ENCODE measurements at places on chromosomes 5 and 9.

DNA sequence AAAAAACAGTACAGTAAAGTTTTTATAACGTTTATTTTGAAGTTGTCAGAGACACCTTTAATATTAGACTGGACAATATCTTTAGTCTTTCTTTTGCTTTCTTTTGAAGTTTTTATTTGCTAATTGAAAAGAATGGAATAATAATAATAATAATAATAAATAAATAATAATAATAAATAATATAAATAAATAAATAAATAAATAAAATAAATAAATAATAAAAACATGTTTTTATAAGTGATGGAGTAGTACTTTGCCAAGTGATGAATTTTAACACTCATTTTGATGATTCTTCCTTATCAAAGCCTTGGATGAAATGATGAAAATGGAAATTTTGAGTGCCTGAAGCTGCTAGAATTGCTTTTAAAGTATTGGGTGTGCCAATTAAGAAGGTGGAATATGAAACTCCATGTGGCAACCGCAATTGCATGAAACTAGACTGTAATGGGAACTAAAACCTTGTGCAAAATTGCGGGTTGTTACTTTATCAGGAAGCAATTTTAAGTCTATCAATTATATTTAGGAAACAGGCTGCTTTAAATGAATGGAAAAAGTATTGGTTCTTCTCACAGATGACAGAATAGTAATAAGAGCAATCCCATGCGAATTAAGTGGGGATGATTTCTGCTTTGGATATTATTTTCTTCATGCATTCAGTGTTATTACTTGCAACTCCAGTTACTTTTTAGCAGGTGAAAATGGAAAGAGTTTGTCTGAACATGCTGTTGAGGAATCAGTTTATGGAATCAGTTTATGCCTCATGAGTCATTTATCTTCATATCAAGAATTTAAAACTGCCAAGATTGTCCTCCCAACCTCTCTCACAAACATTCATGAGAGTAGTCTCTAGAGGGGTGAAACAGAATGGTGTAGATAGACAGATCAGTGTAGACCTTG, 4.6 kb downstream of the ANXA1 start:
- DNase-seq, result no peak

DNA sequence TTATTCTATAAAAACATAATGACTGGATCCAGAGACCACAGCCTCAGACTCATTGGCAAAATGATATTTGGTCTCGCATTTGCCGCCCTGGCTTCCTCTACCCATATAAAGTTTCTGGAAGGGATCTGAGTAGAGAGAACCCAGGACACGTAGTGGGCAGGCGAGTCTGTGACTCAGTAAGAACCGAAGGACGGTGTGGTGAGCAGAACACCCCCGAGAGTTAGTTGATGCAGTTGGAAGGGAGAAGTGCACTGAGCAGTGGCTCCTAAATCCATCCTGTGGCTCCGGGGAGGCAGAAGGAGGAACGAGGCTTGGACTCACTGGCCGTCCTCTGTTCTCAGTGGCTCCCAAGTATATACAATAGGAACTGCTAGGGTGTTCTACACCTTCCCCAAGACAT, 11.5 kb downstream of the SPRY4 start:
- DNase-seq, result no peak

- DNase-seq, result no peak
These were observed 19.6 kb downstream of the SIL1 start for GRCh38 chr5:139178589-139178917.

- no peak for DNase-seq
These were observed 250.1 kb downstream of the GOLPH3 start for GRCh38 chr5:31924005-31924404.

DNA sequence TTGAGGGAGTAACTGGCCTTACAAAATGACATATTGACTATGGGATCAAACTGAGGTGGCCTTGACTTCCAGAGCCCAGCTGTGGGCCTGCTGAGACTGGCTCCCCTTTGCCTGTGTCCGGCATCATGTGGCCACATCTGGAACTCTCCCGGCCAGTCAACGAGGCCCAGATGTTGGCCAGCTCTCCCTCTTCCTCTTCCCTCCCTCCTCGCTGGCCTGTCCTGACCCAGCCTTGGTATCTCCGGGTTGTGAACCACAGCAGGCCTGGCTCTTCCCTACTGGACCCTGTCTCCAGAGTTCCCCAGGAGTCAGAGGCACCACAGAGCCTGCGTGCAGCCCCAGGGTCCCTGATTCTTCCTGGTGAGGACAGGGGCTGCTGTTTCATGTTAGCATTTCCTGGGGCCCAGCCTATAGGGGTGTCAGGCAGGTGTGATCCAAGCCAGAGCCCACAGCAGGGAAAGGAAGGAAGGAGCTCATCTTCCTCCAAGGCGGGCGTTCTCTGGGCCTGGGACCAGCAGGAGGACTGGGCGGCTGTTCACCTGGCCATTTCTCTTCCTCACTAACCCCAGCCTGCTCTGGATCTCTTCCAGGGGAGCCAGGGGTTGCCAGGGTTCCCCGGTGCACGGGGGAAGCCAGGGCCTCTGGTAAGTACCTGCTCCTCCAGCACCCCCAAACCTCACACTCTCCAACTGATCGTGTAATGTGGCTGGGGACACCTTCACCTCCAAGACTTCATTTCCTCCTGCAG, 81.2 kb downstream of the COL27A1 start:
- DNase-seq, result no peak

GRCh38 chr5:82349652-82350051, 71.5 kb upstream of the RPS23 start:
- no peak for DNase-seq

DNA sequence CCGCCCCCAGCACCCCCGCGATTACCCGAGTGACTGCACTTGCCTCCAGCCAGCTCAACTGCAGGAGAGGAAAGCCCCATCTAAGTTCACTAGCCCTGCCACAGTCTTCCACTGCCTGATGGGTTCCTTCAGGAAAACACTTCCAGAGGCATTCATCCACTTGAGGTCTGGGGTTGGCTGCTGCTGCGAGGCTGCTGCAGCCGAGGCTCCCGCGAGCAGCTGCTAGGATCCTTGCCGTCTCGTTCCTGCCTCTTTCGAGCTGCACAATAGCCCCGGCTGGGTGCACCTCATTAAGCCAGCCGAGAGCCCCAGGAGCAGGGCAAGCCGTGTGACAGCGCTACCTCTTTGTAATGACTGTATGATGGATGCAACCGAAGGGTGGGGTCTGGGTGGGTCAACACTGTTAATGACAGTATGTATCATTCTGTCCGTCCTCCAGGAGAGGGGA, 24.2 kb upstream of the ELAVL2 start:
- no peak for DNase-seq

DNA sequence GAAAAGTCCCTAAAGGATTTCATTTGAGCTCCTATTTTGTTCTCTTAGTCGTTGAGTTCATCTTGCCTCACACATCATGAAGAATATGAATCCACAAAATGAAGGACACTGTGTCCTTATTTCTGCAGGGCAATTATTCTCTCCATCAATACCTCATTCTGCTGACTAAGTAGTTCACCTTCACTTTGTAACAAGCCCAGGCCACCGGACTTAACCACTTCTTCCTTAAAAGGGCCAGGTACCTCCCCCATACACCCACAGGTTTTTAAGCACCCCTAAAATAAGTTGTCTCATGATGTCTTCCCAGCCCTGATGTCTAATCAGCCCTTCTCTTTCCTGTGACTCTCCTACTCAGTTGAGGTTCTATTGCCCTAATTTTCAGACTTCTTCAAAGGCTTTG, 67.1 kb upstream of the PLPP6 start:
- no peak for DNase-seq

GRCh38 chr5:80125022-80125961, 90.1 kb downstream of the THBS4 start:
- DNase-seq, result no peak

GRCh38 chr9:89606049-89606623, 1.3 kb downstream of the GADD45G start:
- no peak for DNase-seq

- no peak for DNase-seq
These were observed 821.3 kb downstream of the TAF11L14 start for GRCh38 chr5:18455521-18455920.

DNA sequence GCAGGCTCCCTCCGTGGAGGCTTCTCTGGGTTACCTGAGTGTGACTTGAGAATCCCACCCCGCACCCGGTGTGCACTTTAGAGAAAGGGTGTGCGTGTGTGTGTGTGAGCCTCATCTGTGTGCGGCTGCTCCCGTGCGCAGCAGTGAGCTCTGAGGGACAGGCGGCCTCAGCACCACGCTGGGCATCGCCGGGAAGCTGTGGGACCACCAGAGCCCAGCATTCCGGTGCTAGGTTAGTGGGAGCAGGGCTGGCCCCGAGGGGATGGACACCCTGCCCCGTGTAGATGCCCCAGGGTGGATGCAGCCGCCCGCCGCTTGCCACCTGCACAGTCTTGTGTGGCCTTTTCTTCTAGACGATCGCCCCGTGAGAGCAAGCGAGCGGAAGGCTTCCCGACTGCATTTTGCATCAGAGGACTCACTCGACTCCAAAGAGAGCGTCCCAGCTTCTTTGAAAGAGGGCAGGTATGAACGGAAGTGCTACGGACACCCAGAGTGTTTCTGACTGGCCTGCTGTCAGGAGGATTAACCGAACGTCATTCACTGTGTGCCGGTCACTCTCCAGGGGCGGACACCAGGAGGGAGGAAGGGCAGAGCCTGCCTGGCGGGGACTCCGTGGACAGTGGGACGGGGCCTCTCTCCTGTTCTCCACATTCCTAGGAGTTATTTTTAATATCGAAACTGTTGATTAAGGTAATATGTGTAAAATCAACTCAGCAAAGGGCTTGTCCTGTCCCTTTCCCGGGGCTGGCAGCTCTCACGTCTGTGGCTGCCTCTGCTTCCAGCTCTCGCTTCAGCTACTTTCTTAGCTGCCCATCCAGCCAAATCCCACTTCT, 12.2 kb downstream of the CEP72 start:
- DNase-seq, result no peak

GRCh38 chr9:76323490-76323889, 70.7 kb downstream of the RFK start:
- DNase-seq, result no peak

GRCh38 chr5:73654171-73654811, 28.3 kb downstream of the ARHGEF28 start:
- DNase-seq, result no peak

- DNase-seq, result no peak
These were observed 308.6 kb upstream of the RGMB start for GRCh38 chr5:98464737-98465330.

GRCh38 chr5:55338810-55339243, 31.0 kb downstream of the MTREX start:
- DNase-seq, result no peak

DNA sequence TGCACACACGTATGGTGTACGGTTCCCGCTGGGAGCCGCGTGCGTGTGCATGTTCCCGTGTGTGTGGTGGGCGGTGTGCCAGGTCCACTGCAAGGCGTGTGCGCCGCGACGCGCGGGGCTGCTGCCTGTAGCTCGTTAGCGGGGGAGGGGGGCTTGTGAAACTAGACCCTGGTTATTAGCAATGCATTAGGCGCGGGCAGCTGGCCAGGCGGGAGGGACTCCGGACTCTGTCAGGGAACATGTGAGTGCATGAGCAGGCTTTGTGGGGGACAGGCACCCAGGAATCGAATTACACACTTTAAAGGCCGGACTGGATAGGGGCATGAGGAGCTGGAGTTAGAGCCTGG, 32.2 kb upstream of the ENHO start:
- no peak for DNase-seq

- no peak for DNase-seq
These were observed 27.9 kb downstream of the USP20 start for GRCh38 chr9:129863059-129863690.

DNA sequence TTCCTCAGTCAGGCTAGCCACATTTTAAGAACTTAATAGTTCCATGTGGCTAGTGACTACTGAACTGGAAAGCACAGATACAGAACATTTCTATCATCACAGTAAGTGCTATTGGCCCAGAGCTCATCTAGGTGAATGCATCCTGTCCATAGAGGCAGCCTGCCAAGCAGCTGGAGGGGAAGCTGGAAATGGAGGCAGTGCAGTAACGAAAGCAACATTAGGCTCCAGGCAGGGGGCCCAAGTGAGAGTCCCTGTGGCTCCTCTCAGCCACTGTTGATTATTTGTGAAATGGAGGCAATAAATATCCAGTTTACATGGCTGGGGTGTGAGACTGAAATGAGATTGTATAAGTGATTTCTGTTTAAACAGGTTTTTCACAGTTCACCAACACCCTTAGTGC, 227.2 kb upstream of the KLF9 start:
- no peak for DNase-seq

DNA sequence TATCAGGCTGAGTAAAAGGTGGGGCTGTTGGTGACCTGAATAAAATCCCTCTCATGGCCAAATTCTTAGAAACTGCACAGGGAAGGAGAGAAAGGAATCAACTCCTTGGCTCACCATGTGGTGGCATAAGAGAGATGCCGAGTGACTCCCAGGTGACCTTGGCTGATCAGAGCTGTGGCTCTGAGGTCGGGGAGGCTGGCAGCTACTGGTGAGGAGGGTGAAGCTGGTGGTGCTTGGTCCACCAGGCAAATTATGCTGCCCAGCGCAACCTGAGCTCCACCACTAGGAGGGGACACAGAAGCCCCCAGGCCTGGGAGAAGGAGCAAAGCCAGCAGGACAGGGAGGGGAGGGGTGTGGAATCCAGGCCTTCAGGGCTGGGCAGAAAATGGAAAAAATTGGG, 111.2 kb upstream of the IL12B start:
- DNase-seq, result peak; percentile 15

DNA sequence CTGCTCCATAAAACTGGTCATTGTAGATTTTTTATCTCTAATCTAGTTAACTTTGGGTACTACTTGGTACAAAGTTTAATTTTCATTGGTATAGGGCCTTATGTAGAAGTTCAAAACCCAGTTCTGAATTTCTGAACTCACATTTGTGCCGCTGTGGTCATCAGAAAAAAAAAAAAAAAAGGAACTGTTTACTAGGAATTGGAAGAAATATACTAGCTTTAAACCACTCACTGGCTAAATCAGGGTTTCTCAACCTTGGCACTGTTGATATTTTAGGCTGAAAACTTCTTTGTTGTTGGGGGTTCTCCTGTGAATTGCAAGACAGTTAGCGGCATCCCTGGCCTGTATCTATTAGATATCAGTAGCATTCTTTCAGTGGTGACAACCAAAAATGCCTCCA, 4.1 kb upstream of the ZFYVE16 start:
- DNase-seq, result no peak

GRCh38 chr5:175254155-175254554, 189.8 kb downstream of the DRD1 start:
- DNase-seq, result no peak

- no peak for DNase-seq
These were observed 49.6 kb upstream of the ITGA1 start for GRCh38 chr5:52738095-52738506.

DNA sequence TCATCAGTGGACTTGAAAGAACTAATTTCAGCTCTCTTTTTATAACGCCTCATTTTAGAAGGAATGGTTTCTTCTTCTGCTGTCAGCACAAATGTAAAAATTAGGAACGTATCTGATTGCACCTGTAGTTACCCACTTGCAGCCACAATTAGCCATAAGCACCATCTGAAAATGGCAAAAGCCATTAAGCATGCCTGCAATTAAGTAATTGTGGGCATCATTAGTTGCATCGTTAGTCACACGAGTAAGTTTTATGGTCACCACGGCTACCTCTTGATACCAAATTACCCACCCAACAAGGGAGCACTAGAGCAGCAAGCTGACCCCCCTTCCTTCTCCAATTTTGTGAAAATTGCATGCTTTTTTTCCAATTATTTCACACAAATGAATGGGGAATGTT, 25.8 kb upstream of the SLC44A1 start:
- no peak for DNase-seq

- DNase-seq, result no peak
These were observed 27.7 kb downstream of the CLTA start for GRCh38 chr9:36218411-36218901.

Measured in HCT116 (cell line).